ENCODE measurements at places on chromosomes 5 and 9. TPM values are rescaled to one million over a fixed set of nuclear protein-coding genes. Genes with fewer than 3 reads are reported as not detected.

The GZMA gene
- total RNA-seq: not detected

The GAS1 gene
- total RNA-seq: 8.0 TPM

The ZNF366 gene
- not detected for total RNA-seq

The PAEP gene
- not detected for total RNA-seq

The PCDHB13 gene
- 3.6 TPM for total RNA-seq

The PCDHB15 gene
- 0.33 TPM for total RNA-seq

The RANBP6 gene
- 23.8 TPM for total RNA-seq

GRCh38 chr5:37808945-37809344 lies 30.9 kb downstream of the GDNF start:
- no peak for DNase-seq
- peak overlapping the region; percentile 39 for H3K27ac ChIP-seq
- peaks cover 43% of the 10 kb centered on the region for H3K4me1 ChIP-seq
- H3K27me3 ChIP-seq: peaks cover 5% of the 10 kb centered on the region
- H3K36me3 ChIP-seq: peaks cover 13% of the 10 kb centered on the region

- H3K27me3 ChIP-seq: peaks cover 20% of the 10 kb centered on the region
- no peaks in the 10 kb centered on the region for H3K4me1 ChIP-seq
- no peak overlapping the region for H3K4me3 ChIP-seq
- H3K36me3 ChIP-seq: no peaks in the 10 kb centered on the region
- no peak for DNase-seq
Observed at GRCh38 chr5:135514116-135514515, 21.6 kb downstream of the NEUROG1 start.

GRCh38 chr5:89377767-89378455 lies 494.9 kb upstream of the MEF2C start:
- peaks cover 2% of the 10 kb centered on the region for H3K27me3 ChIP-seq
- H3K27ac ChIP-seq: no peak overlapping the region
- DNase-seq: no peak
- H3K4me3 ChIP-seq: no peak overlapping the region
- H3K4me1 ChIP-seq: no peaks in the 10 kb centered on the region

DNA sequence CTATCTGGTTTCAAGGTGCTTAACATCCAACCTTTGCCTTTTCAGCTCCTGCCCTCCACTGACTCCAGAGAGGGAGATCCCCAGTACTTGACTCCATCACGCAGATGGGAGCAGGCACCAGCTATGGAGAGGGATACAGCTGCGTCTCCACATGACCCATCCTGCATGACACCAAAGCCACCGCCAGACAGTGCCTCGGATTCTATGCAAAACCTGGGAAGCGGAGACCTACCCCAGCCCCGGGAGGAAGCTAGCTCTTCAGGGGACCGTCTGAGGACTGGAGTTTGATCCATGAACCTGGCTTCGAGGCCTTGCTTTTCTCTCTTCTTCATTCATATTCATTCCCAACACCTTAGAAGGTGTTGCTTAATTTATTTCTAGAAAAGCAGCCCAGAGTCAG lies 24.8 kb downstream of the HRH2 start:
- no peaks in the 10 kb centered on the region for H3K36me3 ChIP-seq
- no peak overlapping the region for H3K27ac ChIP-seq
- H3K27me3 ChIP-seq: peaks cover 7% of the 10 kb centered on the region
- no peak overlapping the region for H3K4me3 ChIP-seq

DNA sequence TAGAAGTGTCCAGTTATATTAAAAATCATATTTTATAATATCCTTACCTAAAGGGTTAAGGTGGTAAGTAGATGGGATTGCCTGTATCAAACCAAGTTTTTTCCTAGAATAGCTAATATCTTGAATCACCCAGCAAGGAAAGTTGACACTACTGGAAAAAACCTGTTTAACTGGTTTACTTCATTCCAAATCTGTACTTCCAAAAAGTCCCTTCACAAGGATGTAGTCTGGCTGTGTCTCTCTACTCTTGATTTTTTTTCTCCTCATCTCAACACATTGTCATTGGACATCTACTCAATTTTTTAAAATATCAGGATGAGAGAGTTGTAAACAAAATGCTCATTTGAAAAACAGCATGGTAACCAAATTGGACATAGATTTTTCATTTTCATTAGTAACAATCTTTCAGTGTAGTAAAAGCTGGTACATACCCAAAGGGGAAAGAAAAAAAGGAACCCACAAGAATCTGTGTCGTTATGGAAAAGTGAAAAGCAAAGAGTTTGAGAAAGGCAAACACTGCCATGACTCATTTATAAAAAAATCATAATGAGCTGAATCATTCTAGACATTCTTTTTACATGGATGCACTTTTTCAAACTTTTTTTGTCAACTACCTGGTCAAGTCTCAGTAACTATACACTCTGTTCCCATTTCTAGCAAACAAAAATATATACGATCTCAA lies 173.5 kb downstream of the GLIS3 start:
- H3K4me3 ChIP-seq: peak overlapping the region; percentile 72
- peaks cover 58% of the 10 kb centered on the region for H3K4me1 ChIP-seq

GRCh38 chr9:70811638-70812037 lies 309.8 kb downstream of the TRPM3 start:
- no peaks in the 10 kb centered on the region for H3K4me1 ChIP-seq
- DNase-seq: no peak
- H3K36me3 ChIP-seq: no peaks in the 10 kb centered on the region
- H3K27ac ChIP-seq: no peak overlapping the region
- H3K4me3 ChIP-seq: no peak overlapping the region

GRCh38 chr5:170974461-170974860 lies 112.6 kb downstream of the RANBP17 start:
- peaks cover 10% of the 10 kb centered on the region for H3K4me1 ChIP-seq
- H3K4me3 ChIP-seq: no peak overlapping the region
- peaks cover 2% of the 10 kb centered on the region for H3K36me3 ChIP-seq
- no peak overlapping the region for H3K27ac ChIP-seq
- DNase-seq: no peak

DNA sequence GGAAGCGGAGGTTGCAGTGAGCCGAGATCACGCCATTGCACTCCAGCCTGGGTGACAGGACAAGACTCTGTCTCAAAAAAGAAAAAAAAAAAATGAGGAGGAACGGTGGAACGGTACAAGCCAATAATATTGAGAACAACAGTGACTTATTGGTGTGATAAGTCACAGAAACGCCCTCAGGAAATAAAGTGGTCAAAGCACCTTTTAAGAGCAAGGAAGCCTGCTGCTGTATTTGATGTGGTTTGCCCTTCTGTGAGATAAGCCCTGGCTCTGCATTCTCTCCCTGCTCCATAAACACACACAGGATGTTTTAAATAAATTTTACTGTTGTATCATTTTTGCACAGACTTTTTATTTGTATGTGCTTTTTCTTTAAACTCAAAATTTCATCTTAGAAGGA lies 269.9 kb upstream of the MSX2 start:
- DNase-seq: no peak
- H3K27ac ChIP-seq: no peak overlapping the region
- H3K4me1 ChIP-seq: no peaks in the 10 kb centered on the region
- peaks cover 2% of the 10 kb centered on the region for H3K27me3 ChIP-seq
- H3K36me3 ChIP-seq: peaks cover 10% of the 10 kb centered on the region

DNA sequence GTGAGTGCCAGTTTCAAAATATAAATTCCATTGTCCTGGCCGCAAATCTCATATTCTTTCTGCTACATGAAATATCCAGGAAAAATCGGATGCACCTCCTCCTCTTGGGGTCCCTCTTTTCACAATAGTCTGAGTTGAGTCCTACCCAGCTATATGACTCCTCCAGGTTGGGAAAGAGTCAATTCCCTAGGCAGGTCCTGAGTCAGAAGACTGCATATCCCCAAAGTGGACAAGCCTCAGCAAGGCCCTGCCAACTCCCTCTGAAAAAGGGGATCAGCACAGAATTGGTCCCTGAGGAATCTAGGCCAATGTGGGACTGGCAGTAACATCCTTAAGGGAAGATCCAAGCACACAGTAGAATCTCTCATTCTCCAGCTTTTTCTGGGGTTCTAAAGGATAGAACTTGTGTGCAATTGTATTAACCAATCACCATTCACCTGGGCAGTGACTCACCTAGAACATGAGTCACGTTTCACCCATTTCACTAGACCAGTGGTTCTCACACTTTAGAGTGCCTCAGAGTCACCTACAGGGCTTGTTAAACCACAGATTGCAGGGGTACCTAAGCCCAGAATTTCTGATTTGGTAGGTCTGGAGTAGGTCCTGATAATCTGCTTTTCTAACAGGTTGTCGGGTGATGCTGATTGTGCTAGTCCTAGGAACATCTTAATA lies 44.7 kb upstream of the TMEM215 start:
- peaks cover 3% of the 10 kb centered on the region for H3K27me3 ChIP-seq
- no peak for DNase-seq
- H3K36me3 ChIP-seq: no peaks in the 10 kb centered on the region

GRCh38 chr5:120516805-120517204 lies 52.7 kb downstream of the PRR16 start:
- H3K27ac ChIP-seq: peak overlapping the region; percentile 18
- DNase-seq: peak; percentile 26
- H3K36me3 ChIP-seq: peaks cover 20% of the 10 kb centered on the region
- no peak overlapping the region for H3K4me3 ChIP-seq

GRCh38 chr9:90774071-90774470 lies 27.5 kb upstream of the SYK start:
- no peak for DNase-seq
- H3K27ac ChIP-seq: no peak overlapping the region
- H3K4me1 ChIP-seq: no peaks in the 10 kb centered on the region
- H3K36me3 ChIP-seq: no peaks in the 10 kb centered on the region
- H3K27me3 ChIP-seq: no peaks in the 10 kb centered on the region
